ENCODE measurements at places on chromosomes 7 and 10.

DNA sequence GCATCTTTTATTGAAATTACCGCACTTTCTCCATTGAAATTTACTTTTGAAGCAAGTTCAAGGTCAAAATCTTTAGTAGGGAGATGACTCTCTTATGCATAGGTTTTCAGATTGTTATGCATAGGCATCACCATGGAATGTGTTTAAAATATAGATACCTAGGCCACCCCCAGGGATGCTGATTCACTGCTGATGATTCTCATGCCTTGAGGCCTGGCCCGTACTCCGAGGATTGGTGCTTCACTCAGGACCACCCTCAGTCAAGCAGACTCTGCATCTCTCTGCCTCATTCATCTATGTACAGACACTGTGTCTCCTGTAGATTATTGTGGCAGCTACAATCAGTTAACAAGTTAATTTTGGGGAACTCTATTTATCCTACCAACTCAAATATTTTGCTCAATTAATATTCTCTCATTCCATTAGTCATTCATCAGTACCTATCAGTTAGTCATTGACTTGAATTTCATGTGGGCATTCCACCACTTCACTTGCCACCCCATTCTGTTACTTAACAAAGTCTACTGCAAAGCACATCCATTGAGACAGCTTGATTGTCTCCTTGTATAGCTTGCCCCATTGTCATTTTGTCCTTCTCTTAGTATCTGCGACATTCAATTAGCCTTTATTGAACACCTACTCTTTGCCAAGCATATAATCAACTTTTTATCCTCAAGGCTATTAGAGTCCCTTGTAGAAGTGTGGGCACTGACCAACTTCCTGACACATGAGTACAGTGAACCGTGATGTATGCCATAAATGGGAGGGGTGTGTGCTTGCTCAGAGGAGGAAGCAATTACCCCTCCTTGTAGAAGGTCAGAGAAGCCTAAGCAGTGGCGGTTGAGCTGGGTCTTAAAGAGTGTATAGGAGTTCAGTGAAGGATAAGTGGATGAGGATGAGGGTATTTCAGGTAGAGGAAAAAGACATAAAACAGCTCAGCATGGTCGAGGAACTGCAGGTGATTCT, 255.6 kb upstream of the BMPER start:
- DNase-seq: no peak

- no peak for DNase-seq
Measured at GRCh38 chr7:7821517-7821916, 103.1 kb upstream of the RPA3 start.

- no peak for DNase-seq
Measured at GRCh38 chr7:77837966-77838365, 39.4 kb downstream of the PHTF2 start.

DNA sequence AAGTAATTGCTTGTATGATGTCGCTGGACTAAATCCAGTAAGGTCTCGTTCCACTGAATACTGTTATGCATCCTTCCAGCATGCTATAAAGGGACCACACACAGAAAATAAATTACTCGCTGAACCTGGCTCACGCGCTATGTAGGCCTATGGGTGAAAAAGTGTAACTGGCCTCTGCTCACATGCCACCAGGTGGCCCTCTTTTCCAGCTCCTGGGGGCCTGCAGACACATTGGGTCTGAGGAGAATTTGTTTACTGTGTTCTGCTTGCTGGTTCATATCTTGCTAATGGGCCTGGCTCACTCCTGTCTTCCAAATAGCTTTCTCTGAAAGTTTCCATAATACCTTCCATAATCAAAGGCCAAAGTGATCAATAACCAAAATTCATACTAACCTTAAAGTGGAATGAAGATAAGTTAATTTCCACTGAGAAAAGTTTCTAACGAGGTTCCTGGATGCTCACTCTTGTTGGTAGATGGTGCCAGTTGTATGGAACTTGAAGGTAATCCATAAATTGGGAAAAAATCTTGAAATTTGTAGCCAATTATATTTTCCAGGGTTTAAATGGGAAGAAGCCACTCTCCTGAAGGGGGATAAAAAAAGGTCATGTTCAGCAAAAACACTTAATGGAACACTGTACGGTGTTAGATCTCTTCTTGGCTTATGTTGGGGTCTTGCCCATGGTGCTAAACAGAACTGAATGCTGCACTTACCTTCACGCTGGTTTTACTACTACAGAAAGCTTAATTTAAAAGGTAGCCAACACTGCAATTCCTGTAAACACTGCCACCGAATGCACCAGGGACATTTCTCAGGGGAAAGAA, 27.0 kb upstream of the ZPBP start:
- DNase-seq: no peak

GRCh38 chr7:27810186-27810585, 70.2 kb downstream of the TAX1BP1 start:
- DNase-seq: no peak

- DNase-seq: no peak
Measured at GRCh38 chr7:78037603-78038002, 239.0 kb downstream of the PHTF2 start.

DNA sequence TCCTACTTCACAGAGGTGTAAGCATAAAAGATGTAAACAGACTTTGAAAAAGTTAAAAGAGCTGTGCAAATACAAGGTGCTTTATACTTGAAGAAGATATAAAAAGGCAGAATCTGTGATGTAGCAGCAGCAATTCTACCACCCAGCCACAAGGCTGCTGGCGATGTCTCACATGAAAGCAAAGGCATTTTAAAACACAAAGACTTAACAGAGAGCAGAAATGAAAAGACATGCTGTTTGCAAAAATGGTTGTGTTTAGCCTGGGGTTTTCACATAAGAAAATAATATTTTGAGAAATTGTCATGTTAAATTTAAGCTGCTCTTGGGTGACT, 85.5 kb upstream of the ZNF800 start:
- no peak for DNase-seq

- DNase-seq: no peak
Measured at GRCh38 chr7:121621937-121622336, 225.8 kb upstream of the FAM3C start.

DNA sequence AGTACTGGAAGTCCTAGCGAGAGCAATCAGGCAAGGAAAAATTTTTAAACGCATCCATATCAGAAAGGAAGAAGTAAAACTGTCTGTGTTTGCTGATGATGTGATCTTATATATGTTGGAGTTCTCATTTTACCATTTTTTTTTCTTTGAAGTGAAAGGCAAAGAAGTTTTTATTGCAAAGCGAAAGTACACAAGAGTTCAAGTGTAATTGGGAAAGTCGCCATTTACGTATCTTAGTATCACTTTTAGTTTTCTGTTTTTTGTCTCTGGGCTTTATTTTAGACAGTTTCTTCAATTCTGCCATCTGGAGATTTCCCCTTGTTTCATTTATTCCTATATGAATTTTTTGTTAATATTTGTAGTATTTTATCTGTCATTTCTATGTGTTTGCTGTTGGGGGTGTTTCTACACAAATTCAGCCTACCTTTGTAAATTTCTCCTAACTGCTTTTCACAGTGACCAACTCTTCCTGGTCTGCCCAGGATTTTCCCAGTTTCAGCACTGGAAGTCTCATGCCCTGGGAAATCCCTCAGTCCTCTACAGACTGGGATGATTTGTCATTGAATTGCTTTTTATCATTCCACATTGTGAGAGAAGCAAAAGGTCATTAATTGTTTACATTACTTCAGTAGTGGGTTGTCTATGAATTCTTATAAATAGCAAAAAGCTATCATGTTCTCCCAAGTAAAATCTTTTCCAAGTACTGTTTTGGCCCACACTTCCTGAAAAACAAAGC, 23.2 kb downstream of the BET1 start:
- no peak for DNase-seq

GRCh38 chr7:87113077-87113476, 39.2 kb upstream of the DMTF1 start:
- DNase-seq: no peak

DNA sequence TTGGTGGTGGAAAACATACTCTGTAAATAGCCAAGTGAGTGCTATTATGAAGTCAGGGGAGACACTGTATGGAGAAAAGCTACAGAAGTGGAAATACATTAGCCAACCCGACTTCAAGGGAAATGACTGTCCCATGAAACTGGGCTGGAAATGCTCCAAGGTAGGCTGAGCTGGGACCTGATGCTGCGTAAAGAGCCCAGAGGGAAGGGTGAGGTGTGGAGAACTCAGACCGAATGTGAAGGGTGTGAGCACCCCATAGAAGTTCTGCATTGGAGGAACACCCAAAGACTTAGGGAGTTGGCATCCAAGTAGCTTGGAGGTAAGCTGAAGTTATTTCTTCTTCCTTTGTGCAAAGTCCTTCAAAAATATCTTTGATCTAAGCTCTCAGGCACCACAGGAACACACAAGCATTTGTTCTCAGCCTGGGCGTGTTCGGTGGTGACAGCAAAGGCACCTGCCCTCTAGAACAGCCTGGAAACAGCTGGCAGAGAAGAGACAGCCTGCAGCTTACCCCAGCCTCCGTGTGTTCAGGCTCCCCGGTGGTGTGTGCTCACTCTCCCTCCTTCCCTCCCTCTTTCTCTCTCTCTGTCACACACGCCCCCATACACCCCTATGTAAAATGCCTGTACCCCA, 19.1 kb upstream of the GJD4 start:
- no peak for DNase-seq

- DNase-seq: no peak
Measured at GRCh38 chr7:85641331-85641730, 454.5 kb upstream of the SEMA3D start.

- no peak for DNase-seq
Measured at GRCh38 chr10:122733931-122734665, 34.5 kb upstream of the C10orf120 start.

GRCh38 chr10:52213321-52213752, 100.7 kb upstream of the DKK1 start:
- no peak for DNase-seq

- no peak for DNase-seq
Measured at GRCh38 chr10:21285742-21286331, 239.6 kb downstream of the SKIDA1 start.

DNA sequence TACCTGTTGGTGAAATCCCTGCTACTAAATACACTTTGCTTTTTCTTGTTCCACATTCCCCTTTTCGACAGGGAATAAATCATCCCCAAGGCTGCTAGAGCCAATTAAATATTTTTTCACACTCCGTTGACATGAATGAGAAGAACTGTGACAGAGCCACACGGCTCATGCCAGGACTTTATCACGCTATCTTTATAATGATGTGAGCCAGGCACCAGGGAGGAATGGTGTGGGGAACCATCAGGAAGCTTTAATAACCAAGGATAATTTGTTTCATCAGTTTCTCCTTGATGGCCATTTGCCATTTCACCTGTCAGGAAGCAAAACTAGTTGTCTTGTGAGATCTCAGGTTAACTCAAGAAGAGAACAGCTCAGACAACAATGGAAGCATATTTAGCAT, 193.0 kb upstream of the C7orf33 start:
- DNase-seq: no peak

DNA sequence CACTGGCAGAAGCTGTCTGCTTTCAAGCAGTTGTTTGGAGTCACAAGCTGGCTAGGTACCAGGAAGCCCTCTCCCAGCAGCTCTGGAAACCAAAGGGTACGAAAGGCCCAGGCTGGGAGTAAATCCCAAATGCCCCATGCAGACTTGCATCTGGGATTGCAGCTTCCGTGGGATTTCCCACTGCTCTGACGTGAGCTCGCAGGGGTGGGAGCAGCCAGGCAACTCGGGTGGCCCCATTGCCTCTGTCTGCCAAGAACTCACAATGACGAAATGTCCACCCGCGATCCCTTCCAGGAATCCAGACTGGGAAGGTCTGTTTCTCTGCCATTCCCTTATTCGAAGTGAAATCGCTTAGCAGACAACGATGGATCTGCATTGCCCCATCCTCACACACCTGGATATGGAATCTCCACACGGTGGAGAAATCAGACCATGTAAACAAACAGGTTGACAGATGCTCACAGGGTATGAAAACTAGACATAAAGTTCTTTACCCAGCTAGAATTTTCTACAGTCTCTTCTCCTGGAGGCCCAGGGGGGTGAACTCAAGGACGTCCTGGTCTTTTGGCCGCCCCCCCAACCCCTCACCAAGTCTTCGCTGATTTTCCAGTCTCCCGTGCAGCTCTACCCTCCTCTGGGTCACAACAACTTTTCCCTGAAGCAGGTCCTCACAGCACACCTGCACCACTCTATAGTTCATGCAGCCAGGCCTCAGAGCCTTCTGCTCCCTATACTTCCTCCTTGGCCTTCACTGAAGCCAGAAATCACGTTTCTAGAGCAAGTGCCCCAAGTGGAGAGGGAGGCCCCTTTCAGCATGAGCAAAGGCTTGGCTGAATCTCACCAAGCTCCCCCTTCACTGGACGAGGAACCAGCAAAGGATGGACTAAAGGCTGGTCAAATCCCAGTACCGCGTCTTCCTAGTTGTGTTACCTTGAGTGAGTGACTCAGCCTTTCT, 20.0 kb downstream of the SH3PXD2A start:
- DNase-seq: peak; percentile 19

GRCh38 chr10:62433181-62433692, 59.1 kb downstream of the ZNF365 start:
- no peak for DNase-seq

DNA sequence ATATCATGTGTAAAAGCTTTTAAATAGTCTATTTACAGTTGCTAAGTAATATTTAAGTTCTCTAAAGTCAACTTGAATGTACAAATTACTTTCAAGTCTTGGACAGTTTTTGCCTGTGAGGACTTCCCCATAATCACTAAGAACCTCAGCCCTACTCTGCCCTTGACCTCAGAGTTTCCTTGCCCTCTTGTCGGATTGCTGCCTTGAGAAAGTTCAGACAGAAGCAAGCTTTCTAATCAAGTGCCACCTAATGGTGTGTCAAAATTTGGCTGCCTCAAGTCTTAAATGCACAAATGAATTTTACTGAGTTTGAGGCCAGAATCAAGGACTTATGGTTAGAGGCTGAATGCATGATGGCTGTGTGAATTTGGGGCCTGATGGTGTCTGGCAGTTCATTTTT, 88.3 kb upstream of the KAT6B start:
- no peak for DNase-seq
